ENCODE measurements at places on chromosomes 3 and 15.

- no peak for DNase-seq
Measured at GRCh38 chr3:149575961-149576564, 81.8 kb downstream of the WWTR1 start.

DNA sequence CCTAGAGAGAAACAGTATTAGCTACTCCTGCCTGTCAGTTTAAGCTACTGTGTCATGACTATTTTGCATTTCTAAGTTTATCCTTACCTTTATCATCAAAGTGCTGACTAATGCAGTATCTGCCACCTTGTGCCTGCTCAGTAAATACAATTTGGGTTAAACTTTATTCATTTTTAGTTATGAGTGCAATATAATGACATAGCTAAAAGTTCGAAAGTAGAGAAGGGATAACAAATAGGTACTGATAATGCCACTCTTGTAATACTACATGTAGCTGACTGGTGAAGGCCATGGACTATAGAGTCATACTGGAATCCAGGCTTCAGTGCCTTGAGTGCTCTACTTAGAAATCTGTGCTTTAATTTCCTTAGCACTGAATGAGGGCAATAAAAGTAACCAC is 480.8 kb upstream of the TPRG1 start:
- no peak for DNase-seq

- DNase-seq: no peak
Measured at GRCh38 chr15:49301562-49301961, 121.5 kb upstream of the FGF7 start.

- DNase-seq: no peak
Measured at GRCh38 chr15:64596701-64597476, 136.5 kb downstream of the ZNF609 start.

DNA sequence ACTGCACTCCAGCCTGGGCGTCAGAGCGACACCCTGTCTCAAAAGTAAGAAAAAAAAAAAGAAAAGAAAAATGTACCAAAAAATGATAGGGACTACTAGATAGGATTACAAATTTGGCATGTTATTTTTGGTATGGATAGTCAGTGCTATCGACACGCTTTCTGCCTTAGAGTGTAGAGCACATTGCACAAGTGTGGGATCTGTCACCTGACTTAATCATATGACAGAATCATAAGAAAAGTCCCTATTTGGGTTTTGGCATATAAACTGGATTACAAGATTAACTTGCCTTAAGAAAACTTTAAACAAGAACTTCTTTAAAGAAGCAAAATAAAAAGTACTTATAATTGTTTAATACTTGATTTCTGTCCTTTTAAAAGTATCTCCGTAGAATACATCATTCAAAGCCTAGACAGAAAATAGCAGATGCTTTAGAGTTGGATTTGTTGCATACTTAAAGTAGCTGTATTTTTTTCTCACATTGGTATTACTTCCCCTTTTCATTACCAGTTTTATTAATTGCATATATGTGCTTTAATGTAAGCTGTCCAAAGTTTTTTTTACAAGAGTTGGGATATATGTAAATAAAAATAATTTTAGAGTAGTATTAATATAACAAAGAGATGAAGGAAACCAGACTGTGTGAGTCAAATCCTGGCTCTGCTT is 7.8 kb downstream of the ATP6V1A start:
- peak; percentile 21 for DNase-seq

GRCh38 chr3:37610529-37610928 is 251.2 kb upstream of the CTDSPL start:
- DNase-seq: no peak

DNA sequence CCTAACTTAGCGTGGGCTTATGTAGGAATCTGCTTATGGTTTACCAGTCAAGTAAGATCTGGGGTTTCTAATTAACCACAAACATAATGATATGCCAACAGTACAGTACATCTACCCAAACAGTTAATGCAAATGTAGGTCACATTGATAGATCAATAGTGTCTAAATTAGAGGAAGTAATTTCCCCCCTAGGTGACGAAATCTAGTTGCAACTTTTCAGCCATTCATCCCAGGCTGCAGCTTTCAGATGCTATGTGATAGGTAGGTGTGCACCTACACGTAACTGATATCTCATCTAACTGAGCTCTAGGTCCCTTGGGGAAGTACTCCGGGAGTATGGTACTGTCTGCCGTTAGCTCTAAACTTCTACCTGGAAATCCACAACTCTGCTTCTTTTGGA is 57.2 kb downstream of the CRTC3 start:
- DNase-seq: no peak

- DNase-seq: no peak
Measured at GRCh38 chr15:25378501-25378901, 60.3 kb downstream of the UBE3A start.

DNA sequence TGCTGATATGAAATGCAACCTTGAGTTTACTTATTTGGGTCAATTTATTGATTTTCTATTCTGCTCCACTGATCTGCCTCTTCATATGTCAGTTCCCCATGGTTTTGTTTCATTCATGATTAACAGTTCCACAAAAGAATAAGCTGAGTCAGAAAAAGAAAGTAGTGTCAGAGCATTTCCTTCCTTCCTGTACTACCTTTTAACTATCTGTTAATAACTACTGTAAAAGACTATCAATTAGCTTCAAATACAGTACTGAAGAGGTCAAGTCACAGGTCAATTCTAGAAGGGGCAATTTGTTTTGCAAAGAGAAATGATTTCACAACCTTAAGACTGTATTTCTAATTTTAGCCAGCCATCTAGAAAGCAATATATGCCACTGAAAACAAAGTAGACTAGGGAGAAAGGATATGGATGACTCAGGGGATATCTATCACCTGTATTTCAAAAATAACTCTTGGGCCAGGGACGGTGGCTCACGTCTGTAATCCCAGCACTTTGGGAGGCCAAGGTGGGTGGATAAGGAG is 129.5 kb downstream of the TFDP2 start:
- peak; percentile 34 for DNase-seq

GRCh38 chr3:165233501-165234195 is 37.5 kb upstream of the SLITRK3 start:
- DNase-seq: no peak

Data from GM20000 (cell line).